Osteoblast (primary cell): ENCODE measurements at places on chromosomes 5 and 9. TPM values are rescaled to one million over a fixed set of nuclear protein-coding genes. Genes with fewer than 3 reads are reported as not detected.
A peak's percentile ranks its signal among the peaks of the same experiment; 100 is the strongest.

Gene IFNB1
- not detected in 2 replicates for total RNA-seq

Gene SOHLH1
- total RNA-seq, result not detected in 2 replicates

Gene SLC36A3
- total RNA-seq, result not detected in 2 replicates

Gene DMRTA1
- 4.3 and 5.3 TPM in 2 replicates for total RNA-seq

Gene CER1
- not detected in 2 replicates for total RNA-seq

GRCh38 chr9:13755551-13755950 lies 476.1 kb upstream of the MPDZ start:
- DNase-seq, result no peak

DNA sequence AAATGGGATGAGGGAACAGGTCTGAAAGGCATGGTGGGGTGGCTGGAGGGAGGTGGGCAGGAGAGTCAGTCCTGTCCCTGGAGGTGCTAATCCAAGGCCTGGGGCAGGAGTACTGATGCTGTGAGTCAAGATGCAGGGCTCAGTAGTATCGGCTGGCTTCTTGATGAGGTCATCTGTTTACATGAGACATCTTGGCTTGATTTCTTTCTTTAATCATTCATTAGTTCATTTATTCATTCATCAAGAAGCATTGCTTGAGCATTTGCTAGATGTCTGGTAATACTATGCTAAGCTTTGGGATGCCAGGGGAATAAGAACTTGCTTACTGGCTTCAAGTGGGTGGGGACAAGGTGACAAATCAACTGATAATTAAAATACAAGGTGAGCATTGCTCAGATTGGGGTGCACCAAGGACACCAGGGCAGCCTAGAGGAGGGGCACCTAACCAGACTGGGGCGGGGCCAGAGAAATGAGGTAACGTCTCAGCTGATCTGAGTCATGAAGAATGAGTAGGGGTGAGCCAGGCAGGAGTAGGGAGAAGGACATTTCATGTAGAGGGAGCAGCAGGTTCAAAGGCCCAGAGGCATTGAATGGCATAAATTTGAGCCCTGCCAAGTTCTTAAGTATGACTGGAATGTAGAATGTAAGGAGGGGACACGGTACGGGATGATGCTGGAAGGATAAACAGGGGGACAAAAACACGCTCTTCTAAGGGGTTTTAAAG lies 88.8 kb downstream of the EGFLAM start:
- DNase-seq, result peak; percentile 75

DNA sequence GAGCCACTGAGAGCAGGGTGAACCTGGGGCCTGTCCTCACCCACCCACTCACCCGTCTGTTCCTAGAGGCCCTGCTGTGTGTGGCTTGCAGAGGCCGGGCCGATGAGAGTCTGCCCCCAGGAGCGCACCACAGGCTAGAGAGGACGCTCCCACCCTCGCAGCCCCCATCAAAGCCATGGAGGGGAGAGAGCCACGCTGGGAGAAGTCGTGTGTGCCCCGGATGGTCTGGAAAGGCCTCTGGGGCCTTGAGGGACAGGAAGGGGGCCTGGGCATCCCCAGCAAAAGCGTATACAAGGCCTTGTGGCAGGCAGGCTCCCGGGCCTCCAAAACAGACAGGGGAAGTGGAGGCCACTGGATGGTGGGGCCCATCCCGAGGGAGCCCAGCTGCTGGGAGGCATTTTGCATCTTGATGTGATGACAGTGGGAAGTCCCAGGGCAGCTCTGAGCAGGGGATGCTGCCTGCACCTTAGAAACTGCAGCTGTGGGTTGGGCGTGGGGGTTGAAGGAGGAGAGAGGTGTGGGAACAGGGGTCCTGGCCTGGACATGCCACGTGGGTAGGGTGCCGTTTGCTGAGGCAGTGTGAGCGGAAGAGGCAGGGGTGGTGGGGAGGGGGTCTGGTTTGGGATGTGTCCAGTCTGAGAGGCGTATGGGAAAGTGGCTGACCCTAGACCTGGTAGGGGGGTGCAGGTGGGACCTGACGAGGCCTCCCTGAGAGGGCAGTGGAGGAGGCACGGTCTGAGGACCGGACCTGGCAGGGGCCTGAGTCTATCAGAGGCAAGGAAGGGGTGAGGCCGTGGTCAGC lies 43.0 kb upstream of the NOTCH1 start:
- peak; percentile 91 for DNase-seq

DNA sequence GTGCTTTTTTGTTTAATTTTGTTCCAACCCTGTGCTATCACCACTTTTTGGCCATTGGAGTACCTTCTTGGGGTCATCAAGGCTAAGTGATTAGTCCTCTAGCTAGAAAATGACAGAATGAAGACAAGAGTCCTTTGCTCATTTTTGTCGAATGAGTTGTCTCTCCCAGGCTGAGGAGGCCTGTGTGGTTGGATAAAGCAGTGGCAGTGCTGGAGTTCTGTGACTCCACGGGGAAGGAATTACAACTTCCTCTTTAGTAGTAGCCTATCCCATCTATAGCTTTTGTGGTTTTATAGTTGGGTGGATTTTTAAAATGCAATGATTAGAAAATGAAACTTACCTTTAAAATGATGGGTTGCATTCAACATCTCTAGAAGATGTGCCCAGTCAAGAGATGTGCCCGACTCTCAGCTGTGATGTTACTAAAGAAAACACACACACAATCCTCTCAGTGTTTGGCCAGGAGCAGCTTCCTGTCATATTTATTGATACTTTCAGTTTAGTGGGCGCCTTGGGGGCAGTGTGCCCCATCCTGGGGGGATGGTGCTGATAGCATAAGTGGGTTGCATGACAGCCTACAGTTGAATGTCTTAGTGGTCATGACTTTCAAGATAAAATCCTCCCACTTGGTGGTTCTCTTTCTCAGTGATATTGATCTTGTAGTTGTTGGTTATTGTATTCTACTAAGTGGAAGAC lies 11.9 kb downstream of the OTULINL start:
- no peak for DNase-seq
